Kasumi-1 (cell line): ENCODE measurements at places on chromosomes 12 and 14.
A peak's percentile ranks its signal among the peaks of the same experiment; 100 is the strongest.

DNA sequence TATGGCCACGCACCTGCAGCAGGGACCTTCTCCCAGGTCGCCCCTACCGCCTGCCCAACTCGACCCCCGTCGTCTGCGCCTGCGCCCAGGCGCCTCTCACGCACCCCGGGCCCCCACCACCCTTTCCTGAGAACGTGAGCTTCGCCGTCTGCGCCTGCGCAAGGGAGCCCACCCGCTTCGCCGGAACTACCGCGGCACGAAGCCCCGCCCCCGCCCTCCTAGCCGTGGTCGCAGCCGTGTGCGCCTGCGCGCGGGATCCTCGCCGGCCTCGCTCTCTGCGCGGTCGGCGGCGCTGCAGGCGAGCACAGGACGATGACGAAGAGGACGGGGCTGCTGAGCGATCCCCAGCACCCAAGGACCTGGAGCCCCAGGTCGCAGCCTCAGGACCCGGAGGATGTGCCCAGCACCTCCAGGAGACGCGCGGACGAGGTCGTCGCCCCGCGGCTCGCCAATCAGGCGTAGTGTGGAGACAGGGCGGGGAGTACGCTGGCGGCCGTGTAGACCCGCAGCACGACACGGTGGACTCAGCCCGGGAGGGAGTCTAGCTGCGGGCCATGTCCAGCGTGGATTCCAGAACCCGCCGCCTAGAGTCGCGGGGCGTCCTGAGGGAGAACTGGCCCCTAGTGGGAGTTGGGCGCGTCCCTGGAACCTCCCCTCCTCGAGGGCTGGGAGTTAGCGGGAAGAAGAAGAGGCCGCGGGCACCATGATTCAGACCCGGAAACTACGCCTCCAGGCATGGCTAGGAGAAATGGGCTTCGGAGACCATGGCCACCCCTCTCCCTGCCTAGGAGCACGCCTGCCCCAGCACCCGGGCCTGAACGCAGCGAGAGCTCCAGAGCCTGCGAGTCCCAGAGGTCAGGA lies 1120.8 kb upstream of the TMEM132C start:
- no peak for DNase-seq

GRCh38 chr12:90940872-90941499 lies 14.0 kb downstream of the CCER1 start:
- DNase-seq, result peak; percentile 92

GRCh38 chr12:42546709-42547108 lies 42.8 kb downstream of the PRICKLE1 start:
- DNase-seq, result no peak

DNA sequence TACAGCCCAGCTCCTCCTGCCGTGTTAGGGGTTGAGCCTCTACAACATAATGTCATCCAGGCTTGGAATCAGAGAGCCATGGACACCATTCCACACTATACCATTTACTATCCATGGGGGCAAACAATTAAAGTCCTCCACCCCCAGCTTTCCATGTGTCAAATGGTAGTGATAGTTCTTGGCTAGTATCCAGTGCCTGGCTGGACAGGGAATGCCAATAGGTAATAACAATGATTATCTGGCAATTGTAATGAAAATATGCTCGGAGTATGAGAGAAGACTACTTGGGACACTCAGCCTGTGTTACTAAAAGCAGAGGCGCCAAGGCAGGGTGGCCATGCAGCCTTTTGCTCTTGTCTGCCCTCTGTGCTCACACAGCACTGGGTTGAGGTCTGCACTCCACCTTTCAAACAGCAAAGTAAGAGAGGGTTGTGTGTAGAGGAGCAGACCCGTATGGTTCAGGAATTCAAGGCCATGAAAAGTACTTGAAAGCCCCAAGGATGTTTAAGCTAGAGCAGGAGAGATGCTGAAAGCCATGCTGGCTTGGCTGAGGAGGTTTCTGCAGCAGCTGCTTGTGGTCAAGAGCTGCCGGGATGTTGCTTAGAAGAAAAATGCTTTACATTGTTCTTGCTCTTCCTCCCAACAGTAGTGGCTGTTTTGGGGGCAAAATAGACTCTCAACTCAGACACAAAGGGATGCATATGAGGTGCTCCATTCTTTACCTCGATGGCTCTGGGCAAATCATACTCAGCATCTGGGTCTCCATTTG lies 10.6 kb downstream of the SERPINA3 start:
- no peak for DNase-seq

GRCh38 chr12:61138415-61138759 lies 1121.8 kb upstream of the USP15 start:
- no peak for DNase-seq

DNA sequence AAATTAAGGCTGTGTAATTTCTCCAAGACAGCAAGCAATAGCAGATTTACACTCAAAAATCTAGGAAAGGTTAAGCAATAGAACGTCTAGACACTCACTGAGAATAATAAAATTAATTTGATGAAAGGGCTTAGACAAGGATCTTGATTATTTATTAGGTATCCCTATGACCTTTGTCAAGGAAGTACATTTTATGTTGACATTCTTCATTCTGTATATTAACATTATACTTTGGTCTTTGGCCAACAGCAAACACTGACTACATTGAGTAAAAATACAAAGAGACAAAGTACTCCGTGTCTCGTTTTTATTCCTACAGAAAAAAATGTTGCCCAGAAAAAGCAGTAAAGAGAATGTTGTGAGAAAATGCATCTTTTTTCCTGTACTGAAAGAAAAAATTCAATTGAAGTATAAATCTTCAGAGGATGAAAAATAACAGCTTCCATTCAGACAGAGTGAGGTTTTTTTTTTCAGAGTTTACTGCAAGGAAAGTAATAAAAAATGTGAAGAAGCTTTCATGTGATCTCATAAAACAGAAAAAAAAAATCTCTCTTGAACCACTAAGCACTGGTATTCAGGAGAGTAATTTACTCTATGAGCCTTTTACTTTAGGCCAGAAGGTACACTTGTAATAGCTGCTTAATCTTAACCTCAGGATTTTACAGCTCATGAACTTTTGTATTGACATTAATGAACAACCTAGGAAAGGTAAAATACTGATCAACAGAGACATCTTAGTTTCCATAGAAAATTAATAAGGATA lies 605.0 kb downstream of the FSCB start:
- no peak for DNase-seq

- DNase-seq, result no peak
Measured at GRCh38 chr12:8564656-8565055, 24.0 kb upstream of the CLEC4E start.

GRCh38 chr14:89480278-89480677 lies 63.2 kb upstream of the FOXN3 start:
- DNase-seq, result no peak

GRCh38 chr12:65761301-65761700 lies 63.0 kb upstream of the HMGA2 start:
- DNase-seq, result no peak

DNA sequence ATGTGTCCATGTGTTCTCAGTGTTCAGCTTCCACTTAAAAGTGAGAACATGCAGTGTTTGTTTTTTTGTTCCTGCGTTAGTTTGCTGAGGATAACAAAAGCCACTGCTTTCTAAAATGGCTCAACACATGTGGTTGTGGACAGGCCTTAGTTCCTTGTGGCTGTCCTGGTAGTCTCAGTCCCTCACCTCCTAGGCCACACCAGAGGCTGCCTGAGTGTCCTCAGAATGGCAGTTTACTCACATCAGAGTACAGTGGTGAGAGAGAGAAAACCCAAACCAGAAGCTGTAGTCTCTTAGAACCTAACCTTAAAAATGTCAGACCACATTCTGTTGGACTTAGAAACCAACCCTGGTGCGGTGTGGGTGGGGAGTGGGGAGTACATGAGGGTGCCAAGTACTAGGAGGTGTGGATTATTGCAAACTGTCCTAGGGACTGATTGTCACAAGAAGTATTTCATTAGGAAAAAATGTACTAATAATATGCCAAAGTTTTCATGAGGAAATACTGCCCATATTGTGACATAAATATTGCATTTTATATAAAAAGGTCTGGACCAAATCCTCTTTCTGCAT lies 30.4 kb downstream of the NPAS3 start:
- DNase-seq, result no peak

DNA sequence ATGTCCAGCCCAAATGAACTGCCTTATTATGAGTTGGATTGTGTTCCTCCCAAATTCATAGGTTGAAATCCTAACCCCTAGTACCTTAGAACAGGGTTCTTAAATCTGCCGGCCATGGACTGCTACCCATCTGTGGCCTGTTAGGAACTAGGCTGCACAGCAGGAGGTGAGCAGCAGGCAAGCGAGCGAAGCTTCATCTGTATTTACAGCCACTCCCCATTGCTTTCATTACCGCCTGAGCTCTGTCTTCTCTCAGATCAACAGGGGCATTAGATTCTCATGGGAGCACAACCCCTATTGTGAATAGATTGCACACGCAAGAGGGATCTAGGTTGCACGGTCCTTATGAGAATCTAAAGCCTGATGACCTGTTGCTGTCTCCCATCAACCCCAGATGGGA lies 9.8 kb upstream of the EML5 start:
- DNase-seq, result no peak

- no peak for DNase-seq
Measured at GRCh38 chr12:28032811-28033537, 60.4 kb upstream of the PTHLH start.

- DNase-seq, result no peak
Measured at GRCh38 chr14:71737760-71738159, 194.5 kb upstream of the RGS6 start.

DNA sequence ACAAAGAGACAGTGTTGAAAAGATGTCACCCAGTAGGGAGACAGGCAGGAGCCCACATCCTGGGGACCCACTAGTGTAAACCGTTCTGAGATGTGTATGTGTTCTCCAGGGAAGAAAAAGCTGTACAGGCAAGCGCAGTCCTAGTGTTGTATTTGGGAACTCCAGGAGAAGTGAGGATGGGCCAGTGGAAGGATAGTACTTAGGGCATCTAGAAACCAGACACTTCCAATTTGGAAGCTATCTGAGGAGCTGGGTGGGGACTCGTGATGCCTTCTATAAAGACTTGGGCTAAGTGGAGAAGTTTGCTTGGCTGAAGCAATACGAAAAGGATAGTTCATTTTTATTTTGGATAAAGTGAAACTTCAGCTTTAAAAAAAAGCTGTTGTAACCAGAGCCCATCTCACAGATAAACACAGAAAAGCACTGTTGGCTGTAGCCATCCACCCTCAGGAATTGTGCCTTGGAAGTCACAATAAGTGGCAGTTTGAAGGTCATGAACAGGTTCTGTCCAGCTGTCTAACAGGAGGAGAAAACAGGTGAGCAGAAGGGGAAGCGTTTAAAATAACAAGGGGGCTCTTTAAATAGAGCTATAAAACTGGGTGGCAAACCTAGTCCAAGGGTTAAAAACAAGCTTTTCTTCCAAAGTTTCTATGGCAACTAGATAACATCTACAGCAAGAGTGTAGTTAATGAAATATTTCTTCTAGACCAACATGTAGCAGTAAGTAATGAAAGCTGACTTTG lies 108.0 kb upstream of the ARHGAP5 start:
- DNase-seq, result no peak

DNA sequence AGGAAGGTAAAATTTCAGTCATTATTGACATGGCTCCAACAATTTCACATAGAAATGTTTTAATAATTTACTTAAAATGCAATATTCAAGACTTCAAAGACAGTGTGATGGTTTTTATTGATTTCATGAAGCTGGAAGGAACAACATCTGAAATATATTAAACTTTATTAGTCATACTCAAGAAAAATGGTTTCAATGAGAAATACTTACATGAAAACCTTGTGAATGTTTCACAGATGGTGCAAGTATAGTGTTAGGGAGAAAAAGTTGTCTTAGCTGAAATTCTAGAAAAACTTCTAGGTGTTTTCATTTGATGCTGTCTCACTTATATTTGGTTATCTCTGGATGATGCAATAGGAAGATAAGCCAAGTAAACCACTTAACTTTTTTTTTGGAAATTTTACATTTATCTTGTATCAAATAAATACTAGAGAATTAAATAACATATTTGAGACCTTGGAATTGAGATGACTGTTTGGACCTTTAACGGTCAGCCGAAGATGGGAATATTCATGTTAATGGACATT lies 65.5 kb downstream of the PELI2 start:
- no peak for DNase-seq

DNA sequence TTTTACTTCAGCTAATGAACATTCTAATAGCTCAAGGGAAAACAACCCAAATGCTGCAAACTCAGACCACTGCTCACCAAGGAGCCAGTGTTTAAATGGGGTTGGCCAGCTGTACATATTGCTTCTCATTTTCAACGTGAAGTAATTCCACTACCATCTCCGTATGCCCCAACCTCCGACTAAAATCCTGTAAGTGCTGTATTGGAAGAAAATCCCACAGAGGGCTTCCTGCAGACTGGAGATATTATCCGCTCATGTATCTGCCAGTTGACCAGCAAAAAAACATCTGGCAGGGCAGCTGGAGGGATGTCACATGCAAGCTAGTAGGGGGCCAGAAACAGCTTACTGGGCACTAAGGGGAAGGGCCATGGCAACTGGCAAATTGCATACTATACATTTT lies 485.0 kb downstream of the SNAPC1 start:
- no peak for DNase-seq

DNA sequence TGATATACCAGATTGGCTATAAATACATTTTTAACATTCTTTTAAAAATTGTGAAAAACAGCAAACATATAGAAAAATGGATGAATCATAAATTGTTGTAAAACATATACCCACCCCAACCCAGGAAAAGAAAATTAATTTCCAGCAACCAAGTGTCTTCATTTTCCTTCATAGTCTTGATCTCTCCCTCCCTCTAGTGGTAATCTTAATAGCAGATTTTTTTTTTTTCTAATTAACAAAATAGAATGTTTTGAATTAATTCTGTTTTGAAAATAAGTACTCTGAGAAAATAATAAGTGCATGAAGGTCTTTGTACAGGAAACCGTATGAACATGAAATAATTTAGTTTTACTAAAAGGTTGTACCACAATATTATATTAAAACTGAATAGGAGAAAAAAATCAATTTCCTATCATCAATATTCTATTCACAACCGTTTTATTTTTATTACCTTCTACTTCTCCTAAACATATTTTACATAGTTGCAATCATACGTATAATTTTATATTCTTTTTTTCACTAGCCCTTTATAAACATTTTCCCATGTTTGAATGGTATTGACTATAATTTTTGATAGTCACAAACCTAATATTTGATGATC lies 7.0 kb downstream of the ETNK1 start:
- peak; percentile 57 for DNase-seq

GRCh38 chr12:65941388-65941787 lies 117.1 kb downstream of the HMGA2 start:
- no peak for DNase-seq

GRCh38 chr14:103393070-103393469 lies 7.9 kb downstream of the MARK3 start:
- DNase-seq, result no peak

GRCh38 chr12:83865431-83865830 lies 1047.2 kb downstream of the SLC6A15 start:
- no peak for DNase-seq
